ENCODE measurements at places on chromosomes 7 and 10. TPM values are rescaled to one million over a fixed set of nuclear protein-coding genes. Genes with fewer than 3 reads are reported as not detected.

DNA sequence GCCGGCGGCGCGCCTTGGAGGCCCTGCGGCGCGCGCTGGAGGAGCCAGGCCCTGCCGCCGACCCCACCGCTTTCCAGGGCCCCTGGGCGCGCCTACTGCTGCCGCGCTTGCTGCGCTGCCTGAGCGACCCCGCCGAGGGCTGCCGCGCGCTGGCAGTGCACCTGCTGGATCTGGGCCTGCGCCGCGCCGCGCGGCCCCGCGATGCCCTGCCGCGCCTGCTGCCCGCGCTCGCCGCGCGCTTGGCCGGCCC lies 280 bp downstream of the DNAAF5 start:
- no peak for DNase-seq

DNA sequence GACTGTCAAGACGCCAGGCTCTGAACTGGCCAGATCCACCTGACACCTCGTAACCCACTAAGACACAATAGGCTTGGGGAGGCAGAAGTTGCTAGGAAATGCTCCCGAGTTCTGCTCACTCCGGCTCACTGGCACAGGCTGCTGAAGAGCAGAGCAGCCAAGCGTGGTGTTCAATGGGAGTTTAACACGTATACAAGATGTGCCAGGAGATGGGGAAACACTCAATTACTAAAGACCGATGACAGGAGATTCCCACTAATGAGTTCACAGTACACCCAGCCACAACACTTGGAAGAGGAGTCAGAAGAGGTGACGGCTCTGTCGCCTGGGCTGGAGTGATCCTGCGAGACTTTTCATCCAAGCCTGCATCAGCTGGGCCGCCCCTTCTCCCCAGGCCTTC lies 303.4 kb downstream of the GFRA1 start:
- no peak for DNase-seq

Gene CTAGE8
- polyA plus RNA-seq: not detected

Gene CPXM2
- not detected for polyA plus RNA-seq

Gene GNAT3
- not detected for polyA plus RNA-seq

Gene ELFN1
- polyA plus RNA-seq: not detected

Measured in naive thymus-derived CD8-positive, alpha-beta T cell (primary cell).